NT2/D1 (cell line): ENCODE measurements at places on chromosomes 1 and 21.

- no peak for DNase-seq
Measured at GRCh38 chr21:37240978-37241377, 26.2 kb downstream of the VPS26C start.

DNA sequence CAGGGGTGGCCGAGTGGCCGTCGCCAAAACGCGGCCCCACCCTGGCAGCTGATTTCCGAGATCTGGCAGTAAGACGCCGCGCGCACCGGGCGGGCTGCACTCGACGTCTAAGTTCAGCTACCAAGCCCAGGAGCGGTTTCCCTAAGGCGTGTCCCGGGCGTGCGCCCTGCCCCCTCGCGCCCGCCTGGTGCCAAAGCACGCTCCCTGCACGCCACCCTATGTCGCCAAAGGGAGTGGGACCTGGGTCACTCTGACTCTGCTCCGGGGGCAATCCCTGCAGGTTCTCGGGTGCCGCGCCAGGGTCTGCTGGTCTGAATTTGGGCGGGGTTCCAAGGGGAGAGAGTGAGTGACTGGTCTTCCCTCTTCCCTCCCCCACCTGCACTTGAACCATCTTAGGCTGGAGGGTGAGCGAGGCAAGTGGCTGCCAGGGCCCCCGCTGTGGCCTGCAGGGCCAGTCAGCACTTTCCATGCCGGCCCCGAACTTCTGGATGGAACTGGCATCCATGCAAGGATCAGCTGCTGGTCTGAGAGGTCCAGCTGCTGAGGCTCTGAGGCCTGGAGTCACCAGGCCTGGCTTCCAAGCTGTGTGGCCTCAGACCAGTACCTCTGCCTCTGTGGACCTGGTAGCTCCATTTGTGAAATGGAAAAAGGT lies at the start of gene LRRC38:
Gene LRRC38 (minus strand): TSS at position 109 of the 652 bp plus-strand sequence. CDS start 410 bp downstream, outside the sequence.
- DNase-seq: no peak

DNA sequence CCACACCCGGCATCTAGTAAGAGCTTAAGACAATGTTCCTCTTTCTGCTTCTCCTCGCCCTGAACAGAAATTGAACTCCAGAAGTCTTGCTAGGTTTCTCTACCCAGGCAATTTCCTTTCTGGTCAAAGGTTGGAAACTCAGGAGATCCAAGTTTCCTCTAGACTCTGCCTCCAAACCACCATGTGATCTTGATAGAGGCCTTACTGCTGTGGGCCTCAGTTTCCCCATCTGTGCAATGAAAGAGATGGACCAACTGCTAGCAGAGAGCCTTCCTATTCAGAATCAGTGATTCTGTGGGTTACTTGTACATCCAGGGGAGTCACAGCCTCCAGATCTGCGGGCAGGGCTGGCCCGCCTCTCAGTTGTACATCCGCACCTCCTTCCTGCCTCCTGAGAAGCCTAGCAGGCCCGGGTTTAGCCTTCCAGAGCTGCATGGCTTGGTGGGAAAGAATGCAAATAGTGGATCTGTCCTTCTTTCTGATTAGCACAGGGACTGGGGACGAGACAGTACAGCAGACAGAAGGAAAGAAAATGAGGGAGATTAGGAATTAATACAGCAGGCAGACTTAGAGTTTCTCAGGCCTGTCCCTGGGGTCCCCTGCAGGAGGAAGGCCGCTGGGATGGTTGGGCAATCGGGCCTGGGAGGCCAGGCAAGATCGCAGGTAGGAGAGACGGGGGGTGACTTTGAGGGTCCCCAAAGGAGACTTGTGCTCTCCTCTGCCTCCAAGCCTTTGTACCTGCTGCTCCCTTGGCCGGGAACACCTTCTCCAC lies 83.9 kb downstream of the PAX7 start:
- no peak for DNase-seq

- no peak for DNase-seq
Measured at GRCh38 chr1:150076066-150076465, 8.5 kb downstream of the VPS45 start.

DNA sequence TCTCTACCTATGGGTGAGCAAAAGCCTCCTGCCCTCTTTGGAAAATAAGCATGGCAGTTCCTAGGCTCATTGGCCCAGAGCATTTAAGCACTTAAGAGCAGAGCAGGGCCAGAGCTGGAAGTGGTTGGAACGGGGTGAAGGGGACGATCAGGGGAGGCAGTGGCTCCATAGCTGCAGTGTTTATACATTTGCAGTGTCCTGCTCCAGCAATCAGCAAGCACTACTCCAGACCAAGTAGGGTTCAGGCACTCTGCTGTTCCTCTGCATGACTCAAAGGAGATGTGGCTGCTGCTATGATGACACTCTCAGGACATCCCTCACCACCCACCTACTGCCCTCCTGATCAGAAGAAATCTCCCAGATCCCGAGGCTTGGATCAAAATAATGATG lies 55.0 kb downstream of the TRABD2B start:
- no peak for DNase-seq

- no peak for DNase-seq
Measured at GRCh38 chr1:10677491-10678391, 118.7 kb downstream of the CASZ1 start.
